ENCODE measurements at places on chromosomes 4 and X. TPM values are rescaled to one million over a fixed set of nuclear protein-coding genes. Genes with fewer than 3 reads are reported as not detected.

GRCh38 chrX:39399387-39399786 lies 598.1 kb downstream of the MID1IP1 start:
- DNase-seq: no peak
- no peaks in the 10 kb centered on the region for H3K36me3 ChIP-seq
- no peak overlapping the region for H3K27ac ChIP-seq
- H3K4me1 ChIP-seq: no peaks in the 10 kb centered on the region
- H3K4me3 ChIP-seq: no peak overlapping the region

MGARP gene
- total RNA-seq: not detected

GRPR gene
- 0.85 TPM for total RNA-seq

GAGE12J gene
- not detected for total RNA-seq

SOD3 gene
- 33.7 TPM for total RNA-seq
